ENCODE measurements at places on chromosomes 7 and 10.

DNA sequence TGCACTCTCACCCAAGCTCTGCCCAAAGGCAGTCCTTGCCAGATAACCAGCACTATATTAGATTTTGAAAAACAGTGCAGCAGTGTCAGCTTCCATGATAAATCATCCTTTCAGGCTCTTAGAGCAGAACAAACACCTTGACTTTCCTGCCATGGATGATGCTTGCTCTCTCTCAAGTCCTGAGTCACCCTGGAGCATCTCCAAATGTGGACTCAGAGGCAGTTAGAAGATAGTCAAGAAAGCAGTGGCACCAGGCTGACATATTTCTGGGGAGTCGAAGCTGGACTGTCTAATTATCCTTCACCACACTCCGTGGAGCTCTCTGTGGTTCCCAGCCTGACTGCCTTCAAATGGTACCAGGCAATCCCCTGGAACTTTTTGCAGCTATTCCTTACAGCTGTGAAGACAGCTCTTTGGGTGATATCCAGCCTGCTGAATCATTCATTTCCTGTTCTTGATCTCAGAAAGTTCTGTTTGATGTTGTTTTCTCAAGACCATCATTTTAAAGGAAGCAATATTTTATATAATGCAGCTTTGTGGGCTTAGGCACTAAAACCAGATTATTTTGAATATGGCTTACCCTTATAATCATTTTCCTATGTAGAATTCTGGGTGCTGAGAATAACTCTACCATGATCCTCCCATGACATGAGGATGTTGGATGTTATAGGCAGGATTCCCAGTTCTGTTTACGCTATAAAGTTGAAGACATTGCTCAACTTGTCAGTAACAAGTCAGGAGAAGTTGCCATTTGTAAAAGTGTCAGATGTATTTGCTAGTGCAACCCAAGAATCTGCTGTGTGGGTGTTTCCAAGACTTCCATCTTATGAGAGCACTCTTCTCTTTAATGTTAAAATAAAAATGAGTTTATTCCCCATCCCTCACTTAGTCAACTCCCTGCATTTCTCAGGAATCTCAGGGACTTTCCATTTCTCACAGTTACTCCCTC, 233.8 kb downstream of the C7orf25 start:
- no peak for DNase-seq

- DNase-seq = no peak
Observed at GRCh38 chr10:127720142-127720541, 16.8 kb upstream of the FOXI2 start.

DNA sequence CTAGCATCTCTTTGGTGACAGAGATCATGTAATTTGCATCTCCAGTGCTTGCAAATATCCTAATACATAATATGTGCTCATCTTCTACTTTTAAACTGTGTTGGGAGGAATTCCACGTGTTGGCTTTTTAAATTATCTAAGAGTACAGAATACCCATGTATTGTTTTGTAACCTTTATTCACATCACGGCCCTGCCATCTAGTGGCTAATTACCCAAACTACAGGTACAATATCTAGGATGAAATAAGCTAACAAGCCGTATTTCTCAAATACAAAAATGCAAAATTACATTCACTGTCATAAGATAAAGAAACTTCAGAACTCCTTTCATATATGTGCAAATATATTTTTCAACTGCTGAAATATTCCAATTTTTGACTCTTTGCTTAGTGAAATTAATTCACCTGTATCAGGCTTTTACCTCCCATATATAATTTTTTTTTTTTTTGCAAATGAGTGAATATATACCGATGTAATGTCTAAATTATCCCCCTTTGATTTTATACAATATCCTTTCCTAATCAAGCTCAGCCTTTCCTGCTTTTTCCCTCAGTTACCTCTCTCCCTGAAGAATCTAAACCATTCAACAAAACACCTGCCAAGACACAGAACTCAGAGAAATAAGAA, 30.3 kb upstream of the LSM8 start:
- DNase-seq = peak; percentile 1

DNA sequence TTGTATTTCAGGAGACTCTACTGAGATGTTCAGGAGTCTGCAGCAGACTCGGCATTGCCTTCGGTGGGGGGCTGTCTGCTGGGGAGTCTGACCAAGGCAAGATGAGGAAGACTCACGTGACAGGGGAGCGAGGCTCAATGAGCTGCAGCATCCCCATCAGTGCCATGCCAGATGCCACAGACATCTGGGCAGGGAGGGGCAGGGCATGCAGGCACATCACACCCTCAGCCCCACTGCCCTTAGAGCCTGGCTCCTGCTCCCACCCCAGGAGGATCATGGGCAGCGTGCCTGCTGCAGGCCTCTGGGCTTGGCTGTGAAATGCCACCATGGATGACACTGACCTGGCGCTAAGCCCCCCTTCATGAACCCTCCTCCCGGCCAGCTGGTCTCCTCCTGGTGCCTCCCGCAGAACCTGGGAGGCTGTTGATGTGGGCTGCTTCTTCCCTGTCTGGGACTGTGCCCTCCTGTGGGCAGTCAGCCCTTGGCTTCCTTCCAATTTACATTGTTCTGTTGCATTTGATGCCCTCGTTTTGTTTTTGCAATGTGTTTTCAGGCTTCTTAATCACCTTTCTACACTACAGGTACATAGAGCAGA, 235.0 kb downstream of the PAXIP1 start:
- DNase-seq = no peak

DNA sequence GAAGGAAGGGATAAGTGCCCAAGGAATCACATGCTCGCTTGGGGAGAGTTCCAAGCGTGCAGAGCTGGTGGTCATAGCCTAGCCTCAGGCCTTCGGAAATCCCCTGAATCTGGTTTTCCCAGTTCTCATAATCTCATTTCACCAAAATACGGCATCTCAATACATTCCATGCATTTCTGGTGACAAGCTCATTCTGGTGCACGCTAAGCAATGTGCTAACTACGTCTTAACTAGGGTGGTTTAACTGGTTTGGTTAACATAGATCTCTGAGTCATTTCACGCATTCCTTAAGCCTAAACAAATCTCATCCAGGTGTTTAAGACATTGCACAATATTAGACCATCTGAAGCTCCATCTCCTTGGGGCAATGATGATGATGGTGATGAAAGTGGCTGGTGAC, 72.9 kb upstream of the STEAP1B start:
- DNase-seq = no peak

DNA sequence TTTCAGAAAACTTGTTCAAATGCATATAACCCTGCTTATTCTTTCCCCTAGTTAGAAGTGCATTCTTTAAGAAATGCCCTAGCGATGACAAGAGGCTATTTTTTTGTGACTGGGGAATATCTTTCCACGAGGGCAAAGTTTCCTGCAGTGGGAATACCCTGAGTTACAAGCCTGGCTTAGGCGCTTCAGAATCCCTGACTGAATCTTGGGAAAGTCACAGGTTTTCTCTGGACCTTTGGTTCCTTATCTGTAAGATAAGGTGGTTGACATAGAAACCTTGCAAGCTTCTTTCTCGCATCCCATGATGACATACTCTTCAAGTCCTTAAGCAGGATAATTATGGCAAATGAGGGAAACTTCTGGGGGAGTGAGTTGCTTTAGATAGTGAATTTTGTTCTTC, 80.5 kb upstream of the FZD8 start:
- no peak for DNase-seq

DNA sequence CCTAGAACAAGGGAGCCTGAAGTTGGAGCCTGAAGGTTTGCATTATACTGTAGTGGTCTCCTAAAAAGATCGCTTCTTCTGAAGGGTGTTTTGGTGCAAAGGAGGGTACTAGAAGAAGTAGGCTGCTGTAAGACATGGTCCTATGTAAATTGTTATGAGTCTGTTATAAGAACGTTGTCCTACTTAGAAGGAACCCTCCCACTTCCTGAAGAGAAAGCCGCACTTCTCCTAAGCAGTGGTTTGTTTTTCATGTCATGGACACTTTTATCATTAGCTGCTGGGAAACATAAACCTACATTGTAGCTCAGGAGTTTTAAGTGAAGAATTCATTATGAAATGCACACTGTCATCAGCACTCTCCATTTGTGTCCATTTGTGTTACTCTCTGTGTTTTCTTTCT, 129.1 kb upstream of the ITGB1 start:
- DNase-seq = no peak

GRCh38 chr10:62046522-62047227, 145.2 kb downstream of the ARID5B start:
- DNase-seq = peak; percentile 33

Measured in activated CD4-positive, alpha-beta T cell treated with anti-CD3 and anti-CD28 coated beads, Interleukin-2, amount 50 U/mL, for 48 hours (primary cell).